GM23248 (cell line): ENCODE measurements at places on chromosomes 6 and 20. TPM values are rescaled to one million over a fixed set of nuclear protein-coding genes. Genes with fewer than 3 reads are reported as not detected.

The TOMM6 gene
- 204 and 205 TPM in 2 replicates for polyA plus RNA-seq

DNA sequence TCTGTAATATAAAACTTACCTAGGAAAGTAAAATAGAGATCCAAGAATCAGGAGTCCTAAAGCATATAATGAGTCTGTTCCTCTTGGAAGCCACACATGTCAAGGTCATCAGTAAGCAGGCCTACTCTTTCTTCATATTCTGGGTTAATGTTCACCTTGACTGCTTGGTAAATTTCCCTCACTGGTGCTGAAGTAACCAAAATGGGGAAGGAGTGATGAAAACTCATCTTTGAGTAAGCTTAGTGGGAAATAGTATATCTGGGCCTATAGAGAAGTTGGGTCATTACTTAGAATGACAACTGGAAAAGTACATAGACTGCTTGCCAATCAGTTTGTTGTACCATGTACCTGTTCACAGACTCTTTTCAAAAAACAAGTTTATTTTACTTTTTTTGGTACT lies 6.6 kb downstream of the TSPYL4 start:
- no peak overlapping the region for H3K27ac ChIP-seq
- H3K4me3 ChIP-seq: no peak overlapping the region
- DNase-seq: no peak
- H3K4me1 ChIP-seq: peaks cover 46% of the 10 kb centered on the region
- H3K36me3 ChIP-seq: peaks cover 6% of the 10 kb centered on the region; the same call in 1 of the 2 replicates

- DNase-seq: no peak
- no peaks in the 10 kb centered on the region for H3K27me3 ChIP-seq
- H3K27ac ChIP-seq: no peak overlapping the region
- no peaks in the 10 kb centered on the region for H3K36me3 ChIP-seq
Observed at GRCh38 chr6:167707686-167708500, 118.8 kb upstream of the AFDN start.

DNA sequence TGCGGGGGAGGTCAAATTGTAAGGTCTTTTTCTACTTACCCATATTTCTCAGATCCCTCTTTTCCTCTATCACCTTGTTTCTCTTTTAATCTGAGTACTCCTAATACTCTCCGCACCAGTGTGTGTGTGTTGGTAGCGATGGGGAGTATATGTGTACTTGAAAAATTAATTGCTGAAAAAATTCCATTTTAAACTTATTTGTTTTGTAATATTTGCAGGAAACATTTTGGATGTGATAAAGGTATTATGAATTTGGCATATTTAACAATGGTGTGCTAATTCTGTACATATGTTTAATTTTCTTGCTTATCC lies 48.1 kb upstream of the MLIP start:
- peaks cover 22% of the 10 kb centered on the region for H3K4me1 ChIP-seq
- no peak overlapping the region for H3K27ac ChIP-seq
- DNase-seq: no peak
- no peaks in the 10 kb centered on the region for H3K36me3 ChIP-seq
- peak overlapping the region; percentile 64 for H3K4me3 ChIP-seq

DNA sequence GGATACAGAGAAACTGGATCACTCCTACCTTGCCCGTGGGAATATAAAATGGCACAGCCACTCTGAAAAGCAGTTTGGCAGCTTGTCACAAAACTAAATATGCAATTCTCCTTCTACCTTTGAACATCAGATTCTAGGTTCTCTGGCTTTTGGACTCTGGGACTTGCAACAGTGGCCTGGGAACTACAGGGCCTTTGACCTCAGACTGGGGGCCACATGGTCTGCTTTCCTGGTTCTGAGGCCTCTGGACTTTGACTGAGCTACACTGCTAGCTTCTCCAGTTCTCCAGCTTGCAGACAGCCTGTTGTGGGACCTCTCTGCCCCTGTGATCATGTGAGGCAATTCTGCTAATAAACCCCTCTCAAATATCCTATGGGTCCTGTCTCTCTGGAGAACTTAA lies 168.8 kb downstream of the CDH26 start:
- no peak overlapping the region for H3K27ac ChIP-seq
- H3K27me3 ChIP-seq: peaks cover 33% of the 10 kb centered on the region
- DNase-seq: no peak

DNA sequence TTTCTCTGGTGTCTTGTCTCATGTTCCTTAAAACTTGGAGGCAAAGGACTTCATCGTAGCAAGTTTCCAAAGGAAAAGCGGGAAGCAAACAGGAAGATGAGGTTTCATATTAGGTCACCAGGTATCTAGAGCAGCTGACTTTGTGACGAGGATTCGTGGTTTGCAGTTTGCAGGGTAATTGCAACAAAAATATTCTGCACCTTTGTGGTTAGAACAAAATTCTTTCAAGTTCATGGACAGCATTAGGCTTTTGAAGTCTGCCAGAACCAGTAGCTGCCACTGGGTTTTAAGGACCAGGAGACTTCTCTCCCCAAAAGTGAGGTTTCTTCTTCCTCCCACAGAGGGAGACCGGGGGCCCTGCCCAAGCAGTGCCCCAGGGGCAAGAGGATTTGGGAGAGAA lies 63.4 kb downstream of the RPP40 start:
- H3K27ac ChIP-seq: no peak overlapping the region
- DNase-seq: no peak
- 0 out of 2 replicates have a peak, but pooled peaks cover 3% of the 10 kb centered on the region for H3K36me3 ChIP-seq

- H3K36me3 ChIP-seq: no peaks in the 10 kb centered on the region
- H3K4me1 ChIP-seq: peaks cover 32% of the 10 kb centered on the region
- H3K4me3 ChIP-seq: no peak overlapping the region
- no peaks in the 10 kb centered on the region for H3K27me3 ChIP-seq
- DNase-seq: no peak
Observed at GRCh38 chr6:148866657-148867268, 119.9 kb downstream of the UST start.

DNA sequence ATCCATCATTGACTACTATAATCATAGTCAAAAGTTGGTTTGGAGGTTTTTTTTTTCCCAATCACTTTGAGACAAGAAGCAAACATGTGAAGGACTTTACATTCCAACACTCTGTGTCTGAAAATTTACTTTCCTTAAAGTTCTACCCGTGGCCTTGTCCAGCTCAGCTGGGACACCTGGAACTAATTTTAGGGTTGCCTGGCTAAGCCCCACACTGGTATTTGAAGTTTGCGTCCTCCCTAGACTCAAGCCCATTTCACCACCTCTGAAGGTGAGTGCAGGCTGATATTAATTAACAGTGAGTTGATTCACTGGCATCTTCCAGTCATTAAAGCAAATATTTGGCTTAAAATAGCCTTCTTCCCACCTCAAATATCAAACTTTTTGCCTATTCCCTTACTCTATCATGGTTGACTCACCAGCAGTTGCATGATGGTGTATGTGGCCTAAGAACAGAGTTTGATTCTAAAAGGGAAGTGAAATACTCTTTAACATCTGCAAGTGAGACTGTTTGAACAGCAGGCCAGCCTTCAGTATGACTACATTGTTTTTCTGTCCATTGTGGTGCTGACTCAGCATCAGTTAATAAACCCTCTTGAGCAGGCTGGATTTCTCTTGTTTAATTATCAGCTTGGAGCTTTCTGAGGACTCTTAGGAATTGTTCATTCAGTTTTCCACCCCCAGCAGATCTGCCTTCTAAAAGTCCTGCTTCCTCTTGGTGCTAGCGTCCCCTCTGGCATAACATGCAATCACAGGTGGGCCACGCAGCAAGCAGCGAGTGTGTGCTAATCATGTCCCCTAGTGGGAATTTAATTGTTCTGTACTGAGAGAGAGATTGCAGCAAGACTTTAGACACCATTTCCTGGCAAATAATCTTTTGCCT lies 1.8 kb upstream of the PRDM1 start:
- peak overlapping the region; percentile 75 for H3K27ac ChIP-seq
- H3K4me3 ChIP-seq: peak overlapping the region; percentile 93
- peak; percentile 90 for DNase-seq
- H3K27me3 ChIP-seq: no peaks in the 10 kb centered on the region
- H3K4me1 ChIP-seq: peaks cover 51% of the 10 kb centered on the region

DNA sequence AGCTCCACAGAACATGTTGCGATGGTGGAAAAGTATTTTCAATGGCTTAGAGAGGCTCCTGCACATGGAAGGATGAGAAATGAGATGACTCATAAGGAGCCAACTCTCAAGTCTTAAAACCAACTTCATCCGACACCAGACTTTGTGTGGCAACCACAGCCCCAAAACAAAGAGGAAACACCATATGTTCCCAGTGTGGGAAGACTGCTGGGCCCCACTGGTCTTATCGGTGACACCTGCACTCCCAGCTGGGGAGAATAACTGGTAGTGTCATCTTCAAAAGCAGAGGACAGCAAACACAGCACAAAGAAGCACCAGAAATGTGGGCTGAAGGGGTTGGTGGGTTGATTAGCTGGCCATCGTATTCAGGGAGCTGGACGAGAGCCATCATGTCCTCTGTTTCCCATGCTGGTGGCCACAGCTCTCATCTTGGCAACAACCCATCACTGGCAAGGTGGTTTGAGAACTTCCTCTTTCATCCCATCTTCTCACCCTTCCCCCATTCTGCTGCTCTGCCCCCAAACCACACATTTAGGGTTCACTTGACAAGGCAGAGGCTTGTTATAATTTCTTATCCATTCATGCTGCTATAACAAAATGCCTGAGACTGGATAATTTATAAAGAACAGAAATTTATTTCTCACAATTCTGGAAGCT lies 46.0 kb upstream of the TASP1 start:
- H3K27me3 ChIP-seq: peaks cover 12% of the 10 kb centered on the region; the same call in 1 of the 2 replicates
- no peaks in the 10 kb centered on the region for H3K36me3 ChIP-seq
- no peak overlapping the region for H3K4me3 ChIP-seq
- no peak for DNase-seq
- no peaks in the 10 kb centered on the region for H3K4me1 ChIP-seq

DNA sequence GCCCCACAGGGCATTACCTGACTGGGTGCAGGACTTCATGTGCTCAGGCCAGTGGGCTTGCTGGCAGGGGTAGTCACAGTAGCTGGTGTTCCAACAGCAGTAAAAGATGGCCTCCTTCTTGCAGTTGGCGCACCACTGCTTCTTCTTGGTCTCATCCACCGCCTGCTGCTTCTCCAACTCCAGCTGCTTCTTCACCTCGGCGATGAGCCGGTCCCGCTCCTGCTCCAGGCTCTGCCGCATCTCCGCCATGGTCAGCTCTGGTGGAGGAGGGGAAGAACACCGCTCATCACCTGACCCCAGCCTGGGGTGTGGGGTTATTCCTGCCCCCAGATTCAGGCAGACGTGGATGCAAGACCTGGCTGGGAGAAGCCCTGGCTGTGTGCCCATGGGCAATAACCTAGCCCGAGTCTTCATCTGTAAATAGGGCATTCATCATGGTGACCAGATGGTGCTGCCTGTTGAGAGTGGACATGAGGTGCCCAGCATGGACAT lies 132.2 kb downstream of the ZMYND8 start:
- H3K36me3 ChIP-seq: peaks cover 20% of the 10 kb centered on the region
- no peak overlapping the region for H3K4me3 ChIP-seq
- H3K4me1 ChIP-seq: no peaks in the 10 kb centered on the region
- H3K27ac ChIP-seq: no peak overlapping the region
- no peaks in the 10 kb centered on the region for H3K27me3 ChIP-seq

The TCF21 gene
- 3.8 and 4.0 TPM in 2 replicates for polyA plus RNA-seq

The MRAP2 gene
- polyA plus RNA-seq: 0.96 and 1.1 TPM in 2 replicates

DNA sequence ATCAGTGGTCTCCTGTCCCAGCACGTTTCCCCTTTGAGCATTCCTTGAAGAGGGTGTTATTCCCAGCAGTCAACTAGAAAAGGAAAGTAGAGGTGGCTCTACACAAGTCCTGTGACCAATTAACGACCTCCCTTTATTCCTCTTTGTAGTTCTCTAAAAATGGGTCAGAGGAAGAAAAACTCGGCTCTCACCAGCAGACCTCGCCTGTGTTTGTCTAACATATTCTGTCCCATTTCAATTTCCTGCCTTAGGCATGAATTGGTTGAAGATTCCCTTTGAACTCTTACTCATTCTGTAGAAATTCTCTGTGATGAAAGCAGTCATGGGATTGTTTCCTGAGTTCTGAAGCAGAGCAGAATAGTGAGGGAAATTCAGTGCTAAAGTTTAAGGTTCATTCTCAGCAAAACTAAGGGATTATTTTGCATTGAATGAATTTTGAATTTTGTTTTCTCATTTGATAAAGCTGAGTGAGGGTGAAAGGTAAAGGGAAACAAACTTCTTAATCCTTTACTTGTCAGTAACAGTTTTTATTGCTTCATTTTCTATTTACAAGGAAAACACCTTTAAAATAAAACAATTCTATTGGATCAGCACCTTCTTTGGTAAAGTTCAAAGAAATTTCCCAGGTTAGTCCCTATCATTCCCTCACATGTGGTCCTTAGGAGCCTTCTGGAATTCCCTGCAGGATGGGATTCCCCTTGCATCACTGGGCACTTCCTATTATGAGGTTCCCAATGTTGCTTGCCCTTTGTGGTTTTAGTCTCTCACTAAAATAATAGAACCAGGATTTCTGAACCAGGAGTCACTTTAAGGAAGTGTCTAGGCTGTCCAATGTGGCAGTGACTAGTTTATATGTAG lies 105.8 kb downstream of the SLX4IP start:
- no peaks in the 10 kb centered on the region for H3K27me3 ChIP-seq
- peak overlapping the region; percentile 76 for H3K27ac ChIP-seq
- DNase-seq: peak; percentile 86
- peaks cover 37% of the 10 kb centered on the region for H3K4me1 ChIP-seq

GRCh38 chr6:98835149-98836024 lies 1.0 kb downstream of the POU3F2 start:
- peak overlapping the region; percentile 7; the same call in 1 of the 2 replicates for H3K4me3 ChIP-seq
- 0 out of 2 replicates have a peak, but pooled peaks cover 5% of the 10 kb centered on the region for H3K4me1 ChIP-seq
- no peaks in the 10 kb centered on the region for H3K36me3 ChIP-seq
- H3K27ac ChIP-seq: no peak overlapping the region
- DNase-seq: no peak

DNA sequence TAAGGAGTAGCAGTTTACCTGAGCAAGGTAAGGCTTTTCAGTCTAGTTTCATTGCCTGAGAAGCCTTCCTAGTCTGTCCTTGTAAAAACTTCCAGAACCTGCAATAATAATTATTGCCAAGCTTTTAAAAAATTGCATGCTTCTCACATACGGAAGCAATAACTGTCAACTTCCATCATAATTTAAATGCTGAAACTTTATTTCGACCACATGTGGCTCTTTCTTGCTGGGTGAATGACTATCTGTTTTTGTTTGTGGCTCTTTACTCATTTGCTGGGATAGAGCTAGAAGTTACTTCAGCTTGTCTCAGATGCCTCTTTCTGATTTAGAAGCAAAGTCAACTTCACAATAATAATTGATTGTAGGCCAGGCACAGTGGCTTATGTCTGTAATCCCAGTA lies 95.9 kb upstream of the COL21A1 start:
- no peak for DNase-seq
- H3K4me1 ChIP-seq: peaks cover 32% of the 10 kb centered on the region
- no peak overlapping the region for H3K27ac ChIP-seq
- no peaks in the 10 kb centered on the region for H3K27me3 ChIP-seq
- no peaks in the 10 kb centered on the region for H3K36me3 ChIP-seq
- H3K4me3 ChIP-seq: no peak overlapping the region

The LHFPL5 gene
- polyA plus RNA-seq: not detected in 2 replicates

The STMND1 gene
- not detected in 2 replicates for polyA plus RNA-seq

- H3K27ac ChIP-seq: no peak overlapping the region
- peaks cover 52% of the 10 kb centered on the region for H3K36me3 ChIP-seq
- peaks cover 10% of the 10 kb centered on the region; the same call in 1 of the 2 replicates for H3K4me1 ChIP-seq
- no peak overlapping the region for H3K4me3 ChIP-seq
- H3K27me3 ChIP-seq: no peaks in the 10 kb centered on the region
Observed at GRCh38 chr6:36533321-36533720, 14.0 kb downstream of the STK38 start.
